ENCODE measurements at places on chromosomes 7 and 10.

DNA sequence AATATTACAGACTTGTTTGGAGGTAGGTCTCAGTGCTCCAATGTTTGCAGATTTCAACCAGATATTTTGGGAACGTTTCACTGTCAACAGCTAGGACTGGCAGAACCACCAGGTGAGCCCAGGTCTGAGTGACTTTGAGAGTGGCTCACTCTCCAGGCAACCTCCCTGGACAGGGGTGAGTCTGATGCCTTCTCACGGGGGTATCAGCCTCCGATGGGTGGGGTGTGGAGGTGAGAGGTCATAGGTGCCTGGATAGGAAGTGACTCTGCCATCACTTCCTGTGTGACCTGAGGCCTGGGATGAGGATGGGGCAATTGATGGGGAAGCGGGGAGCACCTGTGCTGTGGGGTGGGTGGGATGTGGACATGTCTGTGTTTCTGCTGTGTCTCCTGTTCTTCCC lies 4.6 kb downstream of the AZGP1 start:
- DNase-seq = no peak

DNA sequence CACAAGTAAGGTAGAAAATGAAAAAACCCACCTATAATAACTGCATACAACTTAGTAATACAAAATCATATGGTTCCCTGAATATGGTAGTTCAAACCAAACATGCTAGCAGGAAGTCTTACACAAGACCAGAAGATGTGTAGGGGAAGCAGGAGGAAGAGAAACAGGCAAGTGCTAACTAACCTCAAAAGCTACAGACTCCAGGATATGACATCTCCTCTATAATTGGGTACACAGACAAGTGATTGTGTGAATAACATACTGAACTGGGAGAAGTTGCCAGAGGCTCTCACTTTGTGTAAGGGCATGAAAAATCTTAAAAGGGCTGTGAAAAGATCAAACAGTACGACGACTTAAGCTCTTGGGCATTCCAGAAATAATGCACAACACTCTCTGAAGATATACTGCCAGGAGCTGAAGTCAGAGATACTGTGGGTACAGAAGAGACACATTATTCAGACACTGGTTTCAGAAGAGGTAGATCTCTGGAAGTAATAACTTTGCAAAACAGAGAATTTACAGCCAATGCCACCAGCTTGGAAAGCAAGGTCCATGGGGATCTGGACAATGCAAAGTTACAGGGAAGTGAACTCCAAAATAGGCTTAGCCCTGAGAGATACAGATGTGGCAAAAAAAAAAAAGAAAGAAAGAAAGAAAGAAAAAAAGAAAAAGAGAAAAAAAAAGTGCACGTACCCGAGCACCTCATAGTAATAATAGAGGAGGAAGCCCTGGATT lies 767.2 kb downstream of the TNS3 start:
- no peak for DNase-seq

- no peak for DNase-seq
Measured at GRCh38 chr10:29239569-29240472, 49.0 kb upstream of the LYZL1 start.

DNA sequence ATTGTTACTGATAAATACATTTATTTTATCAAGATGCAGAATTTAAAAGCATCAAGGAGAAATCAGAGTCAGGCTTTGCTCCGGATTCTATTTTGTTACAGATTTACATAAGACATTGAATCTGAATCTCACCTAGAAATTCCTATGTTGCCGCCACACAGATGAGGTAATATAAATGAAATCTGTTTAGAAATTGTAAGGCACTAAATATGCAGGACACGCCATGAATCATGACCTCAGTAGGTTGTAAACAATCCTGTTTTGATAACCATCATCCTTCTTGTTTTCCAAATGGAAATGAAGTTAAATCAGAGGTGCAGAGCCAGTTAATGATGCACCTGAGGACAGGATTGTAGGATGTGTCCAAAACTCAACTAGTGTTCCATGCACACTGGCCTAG lies 778.0 kb downstream of the MAGI2 start:
- no peak for DNase-seq

DNA sequence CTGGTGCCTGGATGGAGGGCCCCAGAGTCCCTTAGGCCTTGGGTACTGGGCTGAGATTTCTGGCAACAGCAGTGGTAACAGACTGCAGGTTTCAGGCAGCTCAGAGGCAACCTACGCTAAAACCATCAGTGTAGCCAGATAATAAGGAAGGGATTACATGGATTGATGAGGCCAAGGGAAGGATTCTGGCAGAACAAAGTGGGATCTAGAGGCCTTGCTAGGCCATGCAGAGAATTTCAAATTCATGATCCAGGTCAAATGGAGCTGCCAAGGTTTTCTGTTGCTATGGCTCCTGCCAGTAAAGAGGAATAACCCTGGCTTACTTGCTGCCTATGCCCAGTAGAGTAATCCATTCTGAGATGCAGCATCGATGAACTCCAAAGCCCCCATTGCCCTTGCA lies 445.7 kb downstream of the ADRA2A start:
- no peak for DNase-seq

GRCh38 chr7:42914421-42915045 lies 2.7 kb upstream of the C7orf25 start:
- DNase-seq = no peak

GRCh38 chr10:3902809-3903410 lies 117.9 kb upstream of the KLF6 start:
- no peak for DNase-seq

GRCh38 chr7:93948106-93948505 lies 26.6 kb downstream of the GNG11 start:
- DNase-seq = no peak

GRCh38 chr10:29326886-29327745 lies 38.2 kb downstream of the LYZL1 start:
- DNase-seq = no peak

GRCh38 chr10:117360016-117360415 lies 15.2 kb downstream of the PDZD8 start:
- no peak for DNase-seq

DNA sequence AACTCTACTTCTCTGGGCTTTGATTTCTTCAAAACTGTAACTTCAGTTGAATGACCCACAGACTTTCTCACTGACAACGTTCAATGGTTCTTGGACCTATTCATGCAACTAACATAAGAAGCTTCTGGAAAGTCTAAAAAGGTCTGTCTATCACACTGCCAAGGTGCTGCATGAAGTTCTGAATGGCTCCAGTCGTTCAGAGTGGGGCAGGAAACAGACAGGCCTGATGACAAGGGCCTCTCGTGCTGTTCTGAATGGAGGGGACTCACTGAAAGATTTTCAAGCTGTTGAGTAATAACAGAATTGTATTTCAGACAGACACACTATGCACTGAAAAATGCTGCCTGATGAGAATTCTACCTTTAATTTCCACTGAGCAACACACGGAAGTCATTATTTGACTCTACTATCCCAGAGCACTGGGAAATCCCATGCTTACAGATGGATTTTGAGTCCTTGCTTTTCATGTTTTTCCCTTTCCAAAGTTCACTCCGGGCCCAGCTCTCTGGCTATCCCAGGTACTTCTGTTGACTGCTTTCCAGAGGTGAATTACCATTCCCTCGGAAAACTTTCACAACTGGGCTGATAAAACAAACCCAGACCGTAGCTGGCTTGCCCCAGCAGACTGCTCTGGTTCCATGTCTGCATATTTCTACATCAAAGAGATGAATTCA lies 204.9 kb upstream of the FRMD4A start:
- DNase-seq = no peak

- DNase-seq = no peak
Measured at GRCh38 chr7:18515067-18515466, 19.5 kb downstream of the HDAC9 start.

DNA sequence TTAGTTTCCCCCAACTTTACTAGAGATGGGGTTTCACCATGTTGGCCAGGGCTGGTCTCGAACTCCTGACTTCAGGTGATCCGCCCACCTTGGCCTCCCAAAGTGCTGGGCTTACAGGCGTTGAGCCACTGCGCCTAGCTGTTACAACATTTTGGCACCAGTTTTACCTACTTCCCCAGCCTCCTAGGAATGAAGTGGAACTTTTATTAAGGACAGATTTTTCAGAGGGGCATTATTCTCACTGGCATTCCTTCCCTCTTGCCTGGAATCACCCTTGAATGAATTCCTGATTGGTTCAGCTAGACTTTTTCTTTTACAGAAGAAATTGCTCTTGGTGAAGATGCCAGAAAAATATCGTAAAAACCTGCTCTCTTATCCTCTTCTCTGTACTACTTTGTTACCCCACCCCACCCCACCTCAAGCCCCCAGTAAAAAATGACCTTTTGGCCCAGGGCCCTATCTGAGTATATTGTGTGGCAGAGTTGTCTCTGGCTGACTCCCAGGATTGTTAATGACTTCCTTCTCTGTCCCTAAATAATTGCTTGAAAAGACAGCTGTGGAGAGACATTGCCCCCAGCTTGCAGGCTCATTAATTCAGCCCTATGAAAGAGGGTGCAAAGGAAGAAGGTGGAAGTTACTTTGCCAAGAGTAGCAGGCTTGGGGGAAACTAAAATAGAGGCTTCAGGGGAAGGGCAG lies 189.6 kb downstream of the AUTS2 start:
- no peak for DNase-seq

DNA sequence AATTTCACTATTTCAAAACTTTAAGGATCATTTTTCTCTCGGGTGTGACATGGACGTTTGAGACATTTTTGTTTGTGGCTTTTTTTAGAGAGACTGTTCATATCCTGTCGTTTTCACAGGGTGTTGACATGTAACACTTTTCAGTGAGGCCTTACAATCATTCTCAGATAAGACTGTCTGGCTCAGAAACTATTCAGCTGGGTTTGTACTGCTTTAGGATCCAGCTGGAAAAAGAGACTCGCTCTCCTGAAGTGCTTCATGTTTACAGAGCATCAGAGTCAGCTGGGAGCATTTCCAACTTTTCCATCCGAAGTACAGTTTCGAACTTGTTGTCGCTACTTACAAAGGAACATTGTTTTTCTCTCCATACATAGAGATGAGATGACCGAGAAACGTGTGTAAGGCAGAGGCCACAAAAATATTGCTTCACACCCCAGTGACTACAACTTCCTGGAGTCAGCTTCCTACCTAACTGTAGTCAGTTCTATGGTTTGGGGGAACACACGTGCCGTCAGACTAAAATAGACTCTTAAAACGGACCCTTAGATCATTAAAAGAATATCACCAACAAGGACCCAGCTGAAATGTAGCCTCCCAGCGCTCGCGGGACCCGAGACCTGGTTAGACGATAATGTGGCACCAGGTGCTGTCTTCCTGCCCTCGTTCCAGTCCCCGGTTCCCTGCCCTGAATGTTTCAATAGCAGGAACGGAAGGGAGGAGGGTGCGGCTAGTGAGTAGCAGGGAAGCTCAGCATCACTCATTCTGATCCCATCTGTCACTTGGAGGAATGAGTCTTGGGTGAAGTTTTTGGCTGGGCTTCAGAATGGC lies 78.0 kb downstream of the MKI67 start:
- DNase-seq = peak; percentile 84

- DNase-seq = no peak
Measured at GRCh38 chr10:27719052-27719451, 26.6 kb downstream of the MKX start.

GRCh38 chr10:4947039-4947634 lies 16.1 kb upstream of the AKR1C1 start:
- DNase-seq = no peak

DNA sequence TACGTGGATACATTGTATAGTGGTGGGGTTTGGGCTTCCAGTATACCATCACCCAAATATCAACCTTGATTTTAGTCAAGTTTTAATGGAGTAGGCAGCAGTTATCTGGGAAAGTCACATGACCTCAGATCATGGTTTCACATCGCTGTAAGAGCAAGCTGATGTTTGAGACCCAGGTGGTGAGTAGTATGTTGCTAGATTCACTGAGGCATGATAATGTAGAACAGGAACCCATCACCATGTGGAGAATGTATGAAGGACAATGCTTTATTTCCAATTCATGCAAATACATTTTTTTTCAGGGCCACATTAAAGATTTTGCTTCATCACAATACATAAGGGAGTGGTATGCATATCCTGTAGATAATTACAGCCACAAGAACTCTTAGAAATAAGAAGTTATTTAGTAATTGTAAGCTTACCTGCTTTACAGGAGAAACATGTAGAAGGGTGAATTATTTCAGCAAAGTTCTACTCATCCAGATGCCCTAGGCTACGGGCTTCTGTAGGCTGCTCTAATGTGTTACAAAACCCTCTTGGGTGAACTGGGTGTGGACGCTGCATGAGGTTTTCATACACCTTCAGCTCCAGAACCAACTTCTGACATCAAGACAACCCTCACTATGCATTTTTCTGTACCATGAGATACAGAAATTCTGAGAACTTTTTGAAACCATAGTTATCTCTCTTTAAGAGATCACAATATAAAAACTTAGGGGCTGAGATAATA lies 27.6 kb upstream of the LAMB4 start:
- no peak for DNase-seq

DNA sequence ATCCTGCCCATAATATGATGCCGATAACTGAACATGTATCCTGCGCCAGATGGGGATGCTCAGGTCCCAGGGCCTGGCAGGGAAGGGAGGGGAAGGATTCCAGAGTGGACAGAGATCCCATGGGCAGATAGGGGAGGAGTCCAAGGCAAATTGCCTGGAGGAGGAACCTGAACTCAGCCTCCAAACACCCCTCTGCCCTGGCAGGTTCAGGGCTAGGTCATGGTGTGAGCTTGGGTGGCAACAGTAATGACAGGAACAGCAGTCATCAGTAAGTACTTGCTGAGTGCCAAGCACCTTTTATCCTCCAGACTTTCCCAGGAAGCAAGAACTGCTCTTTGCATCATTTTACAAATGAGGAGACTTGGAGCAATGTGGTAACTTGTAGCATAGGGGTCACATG lies 3.8 kb upstream of the PALD1 start:
- no peak for DNase-seq

GRCh38 chr7:49037346-49038210 lies 113.2 kb downstream of the CDC14C start:
- no peak for DNase-seq

DNA sequence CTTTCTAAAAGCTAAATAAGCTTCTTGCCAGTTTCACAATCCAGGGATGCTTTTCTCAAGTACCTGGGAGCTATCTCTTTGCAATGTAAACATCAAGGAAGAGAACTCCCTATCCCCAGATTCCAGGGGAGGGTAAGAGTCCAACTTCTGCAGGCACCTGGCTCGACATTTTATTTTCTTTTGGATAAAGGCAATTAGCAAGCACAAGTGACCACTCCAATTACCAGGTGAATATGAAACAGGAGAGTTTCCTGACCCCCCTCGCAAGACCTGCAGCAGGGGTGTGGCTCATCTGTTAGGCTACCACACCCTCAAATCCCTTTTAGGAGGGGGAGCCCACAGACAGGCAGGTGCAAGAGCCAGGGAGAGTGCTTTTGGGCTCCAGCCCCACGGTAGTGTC lies 28.6 kb upstream of the LANCL2 start:
- DNase-seq = no peak

- DNase-seq = peak; percentile 35
Measured at GRCh38 chr7:87517136-87517815, 41.8 kb upstream of the ABCB4 start.

GRCh38 chr10:78255796-78256638 lies 222.4 kb downstream of the RPS24 start:
- DNase-seq = peak; percentile 96

GRCh38 chr7:76515999-76516443 lies 5.7 kb downstream of the UPK3B start:
- no peak for DNase-seq
